ENCODE measurements at places on chromosomes 7 and 10. TPM values are rescaled to one million over a fixed set of nuclear protein-coding genes. Genes with fewer than 3 reads are reported as not detected.

The LBX1 gene
- total RNA-seq: not detected

The NEURL1 gene
- 0.05 TPM for total RNA-seq

The TRIM8 gene
- total RNA-seq: 109 TPM

The ZNF277 gene
- total RNA-seq: 15.7 TPM

The NKX2-3 gene
- total RNA-seq: not detected

The ADCYAP1R1 gene
- total RNA-seq: 5.8 TPM

The RPEL1 gene
- total RNA-seq: not detected

The TRIM50 gene
- 0.32 TPM for total RNA-seq

The POU6F2 gene
- total RNA-seq: 0.24 TPM

The OPN4 gene
- 0.41 TPM for total RNA-seq

The IGF2BP3 gene
- total RNA-seq: not detected

The SMO gene
- total RNA-seq: 4.6 TPM

The BLNK gene
- total RNA-seq: 1.4 TPM

The GIMAP8 gene
- 14.9 TPM for total RNA-seq

The TDRD1 gene
- total RNA-seq: 4.0 TPM

The HOGA1 gene
- 15.6 TPM for total RNA-seq

The GIMAP5 gene
- 9.0 TPM for total RNA-seq

The PRF1 gene
- 4.3 TPM for total RNA-seq

The PKD2L1 gene
- total RNA-seq: not detected

The CRHR2 gene
- 0.35 TPM for total RNA-seq

The OPN1SW gene
- not detected for total RNA-seq

The CALHM3 gene
- not detected for total RNA-seq

The ERVW-1 gene
- not detected for total RNA-seq

The THAP5 gene
- total RNA-seq: 20.3 TPM

The PDK4 gene
- total RNA-seq: 431 TPM

The ANKRD1 gene
- total RNA-seq: 2,249 TPM

The H2BK1 gene
- total RNA-seq: not detected

The OR2A7 gene
- total RNA-seq: 0.22 TPM

The EDRF1 gene
- total RNA-seq: 9.6 TPM

The UBE2H gene
- 103 TPM for total RNA-seq

The IRF5 gene
- total RNA-seq: 3.3 TPM

The HTRA1 gene
- total RNA-seq: 41.6 TPM

The AP3M1 gene
- 28.0 TPM for total RNA-seq

The AMZ1 gene
- 0.05 TPM for total RNA-seq

The HMX3 gene
- total RNA-seq: not detected

The GNAT3 gene
- total RNA-seq: not detected

The NEUROD6 gene
- not detected for total RNA-seq

The SRRM3 gene
- 16.5 TPM for total RNA-seq

The SPDYE2B gene
- total RNA-seq: not detected

The INPP5F gene
- total RNA-seq: 4.0 TPM

The PDGFA gene
- 37.2 TPM for total RNA-seq

The MYPN gene
- total RNA-seq: 112 TPM

The PNLIP gene
- total RNA-seq: not detected
